Stimulated activated CD8-positive, alpha-beta memory T cell treated with anti-CD3 and anti-CD28 coated beads, Interleukin-4, amount 100 ng/mL, for 1 hour (primary cell): ENCODE measurements at places on chromosomes 12 and 14.

DNA sequence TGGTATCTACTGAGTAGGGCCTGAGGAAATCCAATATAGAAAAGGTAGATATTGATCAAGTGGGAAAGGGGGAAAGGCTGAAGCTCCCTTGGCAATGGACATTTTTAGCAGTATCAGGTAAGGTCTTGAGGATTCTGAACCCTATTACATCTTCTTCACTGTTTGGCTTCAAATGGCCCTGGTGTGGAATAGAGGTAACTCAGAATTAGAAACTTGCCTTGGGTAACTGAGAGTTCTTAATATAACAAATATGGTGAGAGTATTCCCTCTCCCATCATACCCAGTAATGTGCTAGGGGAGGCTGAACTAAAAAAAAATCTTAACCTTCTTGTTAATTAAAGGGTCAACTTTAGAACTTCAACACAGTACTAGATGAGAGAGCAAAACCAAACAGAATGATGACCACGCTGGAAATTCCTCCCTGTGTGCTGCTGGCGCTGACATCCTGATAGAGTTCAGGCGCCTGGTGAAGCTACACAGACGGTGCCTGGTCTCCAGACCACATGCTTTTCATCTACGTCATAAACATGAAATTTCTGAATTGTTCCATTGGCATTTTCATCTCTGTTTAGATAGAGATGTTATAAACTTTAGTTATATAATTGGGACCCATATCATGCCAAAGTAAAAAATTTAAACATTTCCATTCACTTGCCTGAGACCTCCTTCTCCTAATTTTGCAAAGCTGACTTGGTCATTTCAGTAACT lies 128.3 kb downstream of the AKAP6 start:
- no peak for DNase-seq

DNA sequence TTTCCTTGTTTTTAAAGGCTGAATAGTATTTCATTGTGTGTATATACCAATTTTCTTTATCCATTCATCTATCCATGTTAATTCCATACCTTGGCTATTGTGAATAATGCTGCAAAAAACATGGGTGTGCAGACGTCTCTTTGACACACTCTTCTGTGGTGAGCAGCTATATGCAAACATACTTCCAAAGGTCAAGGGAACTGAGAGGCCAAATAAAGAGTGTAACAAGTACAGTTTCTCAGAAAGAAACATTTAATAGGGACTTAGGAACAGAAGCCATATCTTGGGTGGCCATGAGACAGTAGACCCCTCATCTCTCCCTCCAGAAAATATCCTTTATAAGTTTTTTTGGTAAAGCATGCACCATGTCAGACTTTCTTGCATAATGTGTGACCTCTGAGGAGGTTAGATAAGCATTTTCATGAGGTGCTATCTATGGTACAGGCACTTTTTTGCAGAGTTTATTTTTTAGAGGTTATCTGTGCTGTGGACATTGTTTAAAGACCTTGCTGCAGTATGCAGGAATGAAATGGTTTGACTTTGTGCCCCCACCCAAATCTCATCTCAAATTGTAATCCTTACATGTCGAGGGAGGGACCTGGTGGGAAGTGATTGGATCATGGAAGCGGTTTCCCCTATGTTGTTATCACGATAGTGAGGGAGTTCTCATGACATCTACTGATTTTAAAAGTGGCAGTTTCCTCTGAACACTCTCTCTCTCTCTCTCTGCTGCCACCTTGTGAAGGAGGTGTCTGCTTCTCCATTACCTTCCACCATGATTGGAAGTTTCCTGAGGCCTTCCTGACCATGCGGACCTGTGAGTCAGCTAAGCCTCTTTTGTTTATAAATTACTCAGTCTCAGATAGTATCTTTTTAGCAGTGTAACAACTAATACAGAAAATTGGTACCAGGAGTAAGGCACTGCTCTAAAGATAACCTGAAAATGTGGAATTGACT lies 1202.3 kb downstream of the GALC start:
- DNase-seq: no peak

- no peak for DNase-seq
Observed at GRCh38 chr12:57929092-57929830, 12.1 kb upstream of the ATP23 start.

DNA sequence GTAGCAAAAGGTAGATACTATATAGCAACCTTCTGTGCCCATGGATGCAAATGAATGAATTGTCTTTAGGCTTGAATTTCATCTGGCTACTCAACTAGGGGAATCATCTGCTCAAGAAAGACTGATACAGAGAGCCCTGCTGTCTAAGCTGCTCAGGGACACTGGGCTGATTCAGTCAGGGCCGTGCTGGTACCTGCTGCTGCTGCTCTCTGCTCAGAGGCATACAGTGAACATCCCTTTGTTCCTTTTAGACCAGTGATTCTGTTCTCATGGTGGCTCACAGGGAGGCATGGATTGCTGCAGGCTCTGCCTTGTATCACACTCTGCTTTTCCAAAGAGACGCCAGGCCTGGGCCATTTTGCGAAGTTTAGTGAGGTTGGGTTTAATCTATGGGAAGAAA lies 14.1 kb downstream of the EIF2B2 start:
- no peak for DNase-seq

DNA sequence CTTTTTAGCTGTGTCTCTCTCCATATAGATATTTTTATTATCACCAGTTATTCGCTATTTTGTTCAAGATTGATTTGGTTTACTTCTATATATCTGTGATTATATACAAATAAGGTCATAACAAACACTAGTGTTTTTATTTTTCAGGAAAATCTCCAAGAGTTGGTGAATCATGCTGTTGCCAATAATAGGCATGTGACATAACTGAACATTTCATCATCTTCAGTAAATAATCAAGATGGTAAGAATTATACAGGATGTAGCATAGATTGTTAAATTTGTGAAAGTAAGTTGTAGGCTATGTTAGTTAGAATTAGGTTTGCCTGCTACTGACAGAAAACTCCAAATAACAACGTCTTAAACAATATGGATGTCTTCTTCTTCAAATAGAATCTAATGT lies 240.9 kb upstream of the PDE3A start:
- no peak for DNase-seq

DNA sequence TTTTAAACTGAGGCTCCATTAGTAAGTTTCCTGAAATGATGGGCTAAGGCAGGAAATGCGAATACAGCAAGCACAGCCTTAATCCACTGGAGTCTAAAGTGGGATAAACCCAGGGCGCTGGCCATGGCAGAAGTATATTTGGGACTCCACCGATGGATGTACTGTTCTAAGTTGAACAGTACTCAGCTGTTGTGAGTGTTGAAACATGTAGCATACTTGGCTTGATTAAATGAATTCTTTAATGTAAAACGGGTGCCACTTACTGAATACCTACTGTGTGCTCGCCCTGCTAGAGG lies 996 bp downstream of the SSPN start:
- DNase-seq: no peak

DNA sequence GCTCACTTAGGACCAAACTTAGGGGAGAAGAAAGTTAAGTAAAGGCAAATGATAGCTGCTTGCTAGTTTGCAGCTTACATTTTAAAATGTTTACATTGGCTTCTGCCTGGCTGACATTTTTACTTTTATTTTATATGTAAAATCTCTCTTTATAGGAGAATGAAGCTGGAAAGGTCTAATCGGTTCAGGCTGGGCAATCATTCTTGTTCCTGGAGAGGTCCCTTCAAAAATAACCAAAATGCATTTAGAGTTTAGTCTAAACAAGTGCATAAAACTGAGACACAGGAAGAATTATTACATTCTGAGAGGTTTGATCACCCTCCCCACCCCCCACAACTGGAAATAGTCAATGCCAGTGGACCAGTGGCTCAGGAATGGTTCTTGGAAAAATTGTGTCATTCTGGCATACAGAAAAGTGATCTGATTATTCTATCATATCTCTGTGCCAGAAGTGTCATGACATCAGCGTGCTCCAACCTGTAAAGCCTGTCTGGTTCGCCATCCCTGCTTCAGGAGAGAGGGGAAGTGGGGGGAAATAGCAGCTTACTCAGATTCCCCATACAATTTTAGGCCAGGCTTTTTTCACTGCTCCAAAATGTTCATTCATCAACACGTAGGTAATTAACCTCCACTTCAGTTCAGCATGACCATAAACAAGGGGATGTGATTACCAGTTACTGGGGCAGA lies 4.2 kb downstream of the PRICKLE1 start:
- DNase-seq: no peak

GRCh38 chr14:50775357-50775756 lies 55.6 kb downstream of the NIN start:
- DNase-seq: no peak

- DNase-seq: no peak
Observed at GRCh38 chr12:67068204-67068731, 200.9 kb upstream of the CAND1 start.

DNA sequence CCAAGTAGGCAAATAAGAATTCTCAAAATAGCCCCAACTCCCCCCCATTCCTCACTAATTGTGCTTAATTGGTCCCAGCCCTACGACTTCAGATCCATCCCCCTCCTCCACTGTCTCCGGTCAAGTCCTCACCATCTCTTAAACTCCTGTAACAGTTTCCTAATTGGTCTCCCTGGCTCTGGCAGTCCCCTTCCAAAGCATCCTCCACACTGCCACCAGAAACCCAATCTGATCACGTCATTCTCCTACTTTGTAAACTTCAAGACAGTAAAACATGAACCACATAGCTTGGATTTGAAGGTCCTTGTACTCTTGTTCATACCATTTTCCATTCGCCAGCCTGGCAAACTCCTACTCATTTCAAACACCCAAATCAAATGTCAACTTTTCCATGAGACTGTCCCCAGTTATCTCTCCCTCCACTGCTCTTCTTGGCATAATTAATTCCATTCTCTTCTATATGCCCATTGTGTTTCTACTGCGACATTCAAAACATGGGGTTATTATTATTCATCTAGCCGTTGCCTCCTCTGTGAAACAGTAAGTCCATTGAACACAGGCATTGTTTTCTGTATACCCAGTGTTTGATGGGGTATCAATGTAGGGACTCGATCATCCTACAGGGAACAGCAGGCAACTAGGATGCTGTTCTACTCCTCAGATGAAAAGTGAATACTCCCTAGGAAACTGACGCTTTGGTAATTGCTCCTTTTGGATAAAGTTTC lies 104.6 kb downstream of the EGLN3 start:
- DNase-seq: no peak

DNA sequence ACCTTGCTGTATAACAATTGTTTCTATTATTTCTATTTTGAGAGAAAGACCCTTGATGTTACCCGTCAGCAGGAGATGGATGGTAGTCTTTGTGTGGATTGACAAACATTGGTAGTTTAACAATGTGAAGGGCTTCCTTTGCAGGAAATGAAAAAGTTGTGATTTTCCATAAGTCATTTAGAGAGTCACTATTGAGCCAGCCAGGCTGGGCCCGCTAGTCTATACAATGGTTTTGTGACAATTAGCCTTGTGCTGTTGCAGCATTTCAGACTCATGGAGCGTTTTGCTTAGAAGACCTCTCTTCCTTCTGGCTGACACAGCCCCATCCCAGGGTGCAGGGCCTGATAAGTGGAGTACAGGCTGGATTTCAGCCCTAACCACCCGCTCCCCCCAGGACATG lies 18.3 kb upstream of the SLC38A2 start:
- DNase-seq: no peak

DNA sequence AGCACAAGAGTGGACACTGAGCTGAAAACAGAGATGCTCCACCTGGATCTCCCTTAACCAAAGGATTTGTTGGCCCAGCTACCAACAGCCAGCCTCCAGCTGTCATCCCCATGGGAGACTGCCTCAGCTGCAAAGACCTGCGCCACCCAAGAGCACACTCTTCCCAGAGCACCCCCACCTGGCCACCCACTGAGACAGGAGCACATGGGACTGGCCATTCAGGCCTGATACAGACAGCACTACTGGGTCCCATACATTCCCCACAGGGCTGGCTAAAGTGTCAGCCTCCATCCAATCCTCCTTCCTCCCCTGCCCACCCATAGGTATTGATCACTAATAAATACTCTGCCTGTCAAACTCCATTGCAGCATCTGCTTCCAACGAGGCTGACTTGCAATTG lies 241.5 kb downstream of the BCL11B start:
- DNase-seq: no peak

DNA sequence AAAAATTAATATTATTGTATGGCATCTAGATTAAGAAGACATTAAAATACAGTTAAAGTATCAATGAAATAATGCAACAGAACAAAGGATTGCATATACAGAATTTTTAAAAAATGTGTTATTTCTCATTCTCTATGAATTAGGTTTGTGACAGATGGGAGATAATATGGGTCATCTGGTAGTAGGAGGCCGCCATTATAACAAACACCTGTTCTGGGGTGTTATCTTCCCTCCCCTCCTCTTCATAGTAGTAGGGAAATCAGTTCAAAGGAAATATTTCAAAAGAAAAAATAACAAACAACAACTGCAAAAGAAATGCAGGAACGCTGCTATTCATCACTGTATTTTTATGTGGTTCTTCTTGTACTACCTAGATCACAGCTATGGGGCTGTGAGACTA lies 187.0 kb upstream of the ATP2B1 start:
- no peak for DNase-seq

GRCh38 chr14:41299924-41300323 lies 306.8 kb upstream of the LRFN5 start:
- DNase-seq: no peak

- no peak for DNase-seq
Observed at GRCh38 chr12:105331805-105332251, 1.3 kb downstream of the C12orf75 start.

DNA sequence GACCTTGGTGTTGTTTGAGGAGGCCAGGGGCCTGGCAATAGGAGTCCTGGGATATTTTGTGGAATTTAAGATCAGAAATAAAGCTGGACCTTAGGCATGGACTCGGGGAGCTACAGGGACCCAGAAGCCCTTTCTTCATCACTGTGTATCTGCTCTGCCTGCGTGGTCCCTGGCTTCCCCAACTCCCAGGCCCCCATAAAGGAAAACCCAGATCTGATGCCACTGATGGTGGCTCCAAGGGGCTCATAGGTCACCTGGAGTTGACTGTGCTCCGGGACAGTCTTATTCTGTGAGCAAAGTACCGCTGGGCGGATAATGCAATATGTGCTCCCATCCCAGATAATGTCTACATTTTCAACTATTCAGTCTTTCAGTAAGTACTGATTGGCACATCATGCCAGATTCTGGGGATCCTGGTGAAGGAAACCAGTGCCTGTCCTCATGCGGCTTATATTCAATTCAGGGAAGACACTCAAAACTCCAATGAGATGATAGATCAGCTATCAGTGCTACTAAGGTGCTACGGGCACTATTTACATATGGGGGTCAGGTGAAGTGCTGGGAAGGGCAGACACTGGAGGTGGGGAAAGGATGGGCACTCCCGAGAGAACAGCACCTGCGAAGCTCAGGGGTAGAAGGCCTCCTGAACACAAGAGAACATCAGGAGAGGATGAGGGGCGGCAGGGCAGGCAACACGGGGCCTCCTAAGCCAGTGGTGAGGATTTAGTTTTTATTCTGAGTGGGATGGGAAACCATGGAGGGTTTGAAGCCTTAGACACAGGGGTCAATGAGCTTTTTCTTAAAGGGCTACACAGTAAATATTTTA lies 5.5 kb upstream of the SELPLG start:
- no peak for DNase-seq

GRCh38 chr14:64502887-64503433 lies 678 bp downstream of the ZBTB25 start:
- no peak for DNase-seq

- DNase-seq: no peak
Observed at GRCh38 chr14:102525219-102525928, 15.8 kb upstream of the ANKRD9 start.
